ENCODE measurements at places on chromosomes 2 and 18. TPM values are rescaled to one million over a fixed set of nuclear protein-coding genes. Genes with fewer than 3 reads are reported as not detected.

CHRNG gene
- 3.3 TPM for total RNA-seq

WDR35 gene
- total RNA-seq, result 10.1 TPM

ODC1 gene
- 122 TPM for total RNA-seq

CCBE1 gene
- total RNA-seq, result 34.5 TPM

DSG4 gene
- total RNA-seq, result not detected

RHOB gene
- 190 TPM for total RNA-seq

RNPEPL1 gene
- total RNA-seq, result 41.3 TPM

CD8B2 gene
- total RNA-seq, result not detected

RTKN gene
- 15.7 TPM for total RNA-seq

RNF125 gene
- 0.65 TPM for total RNA-seq

HNMT gene
- 39.8 TPM for total RNA-seq

COL6A3 gene
- total RNA-seq, result 2,045 TPM

DOK6 gene
- 0.65 TPM for total RNA-seq
